ENCODE measurements at places on chromosomes 5 and 9. TPM values are rescaled to one million over a fixed set of nuclear protein-coding genes. Genes with fewer than 3 reads are reported as not detected.

SLC34A3 gene
- total RNA-seq, result not detected

RASEF gene
- 1.1 TPM for total RNA-seq

CREBRF gene
- total RNA-seq, result 33.7 TPM

VDAC1 gene
- total RNA-seq, result 83.4 TPM

CCDC192 gene
- not detected for total RNA-seq

RLN1 gene
- not detected for total RNA-seq

SPATA9 gene
- 1.8 TPM for total RNA-seq

BTNL8 gene
- total RNA-seq, result 8.8 TPM

CARD6 gene
- total RNA-seq, result 20.4 TPM

SLC28A3 gene
- 0.32 TPM for total RNA-seq

PCDHB10 gene
- 0.96 TPM for total RNA-seq

TRAF1 gene
- 7.3 TPM for total RNA-seq

NDOR1 gene
- total RNA-seq, result 5.8 TPM

HAPLN1 gene
- total RNA-seq, result not detected

PTGS1 gene
- 36.8 TPM for total RNA-seq

ALDH1A1 gene
- total RNA-seq, result 149 TPM

GNAQ gene
- 40.8 TPM for total RNA-seq

F2RL2 gene
- 0.28 TPM for total RNA-seq

SPINK13 gene
- total RNA-seq, result not detected

OR2S2 gene
- not detected for total RNA-seq

PCDHGA8 gene
- total RNA-seq, result 0.72 TPM

EGFLAM gene
- 68.4 TPM for total RNA-seq
